Lung microvascular endothelial cell (primary cell): ENCODE measurements at places on chromosomes 3 and 15. TPM values are rescaled to one million over a fixed set of nuclear protein-coding genes. Genes with fewer than 3 reads are reported as not detected.
A peak's percentile ranks its signal among the peaks of the same experiment; 100 is the strongest.

Gene CFAP92
- total RNA-seq: 0.60 and 0.65 TPM in 2 replicates

Gene TMEM212
- not detected in 2 replicates for total RNA-seq

DNA sequence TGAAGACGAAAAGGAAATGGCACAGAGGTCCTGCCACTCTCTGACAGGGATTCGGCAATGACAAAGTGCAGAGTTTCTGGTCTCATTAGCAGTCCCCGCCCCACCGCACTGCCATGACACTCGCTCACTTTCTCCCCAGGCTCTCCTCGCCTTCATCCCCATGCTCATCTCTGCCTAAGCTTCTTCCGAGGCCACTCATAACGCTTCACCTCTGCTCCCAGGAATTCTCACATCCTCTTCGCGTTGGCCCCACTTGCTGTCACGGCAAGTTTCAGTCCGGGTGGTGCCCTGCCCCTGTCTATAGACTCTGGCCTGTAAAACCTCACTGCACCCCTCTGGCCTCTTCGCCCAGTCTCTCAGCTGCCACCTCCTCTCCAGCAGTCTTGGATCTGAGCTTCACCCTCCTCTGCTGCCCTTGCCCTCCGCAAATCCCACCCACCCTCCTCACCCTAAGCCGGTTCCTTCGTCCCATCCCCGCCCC is 654 bp downstream of the RUBCN start:
- peak; percentile 25 for DNase-seq

Gene HIGD2B
- total RNA-seq: under 0.01 TPM in 1 of 2 replicates, not detected in the other

Gene WWTR1
- 124 and 142 TPM in 2 replicates for total RNA-seq

- no peak for DNase-seq
These were observed 127.6 kb upstream of the MEF2A start for GRCh38 chr15:99438224-99438585.

GRCh38 chr15:59587085-59587826 is 24.3 kb upstream of the GCNT3 start:
- no peak for DNase-seq

Gene SENP5
- 25.3 and 38.9 TPM in 2 replicates for total RNA-seq

DNA sequence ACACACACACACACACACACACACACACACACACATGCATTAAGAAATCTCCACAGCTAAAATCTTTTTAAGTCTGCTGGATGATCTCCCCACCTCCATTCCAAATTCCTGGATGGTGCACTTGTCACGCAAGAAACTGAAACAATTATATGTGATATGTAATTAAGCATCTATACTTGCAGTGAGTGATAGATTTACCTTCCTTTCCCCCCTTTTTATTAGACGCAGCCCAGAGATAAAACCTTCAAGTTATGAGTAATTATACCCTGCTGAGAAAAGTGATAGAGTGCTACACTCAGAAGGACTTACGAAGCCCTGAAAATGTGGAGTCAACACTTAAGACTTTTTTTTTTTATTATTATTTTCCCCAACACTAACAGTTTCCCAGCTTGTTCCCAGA is 255.2 kb downstream of the LSAMP start:
- DNase-seq: no peak

- DNase-seq: no peak
These were observed 406.9 kb upstream of the TBL1XR1 start for GRCh38 chr3:177604181-177604580.

DNA sequence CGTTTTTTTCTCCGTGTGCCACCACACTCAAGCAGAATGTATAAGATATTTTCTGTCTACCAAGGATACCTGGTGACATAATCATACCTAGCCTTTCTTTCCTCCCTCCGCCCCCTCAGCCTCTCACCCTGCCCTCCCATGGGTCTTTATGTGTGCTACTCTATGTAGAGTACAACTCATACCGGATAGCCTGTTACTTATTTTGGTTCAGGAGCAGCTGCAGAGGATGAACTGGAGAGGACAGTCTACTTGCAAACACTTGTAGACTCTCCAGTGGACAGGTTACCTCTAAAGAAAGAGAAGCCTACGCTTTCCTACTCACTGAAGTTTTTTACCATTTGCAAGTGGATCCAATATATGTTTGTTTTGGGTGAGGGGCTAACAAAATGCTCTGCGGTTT is 345.9 kb upstream of the TPRG1 start:
- no peak for DNase-seq

DNA sequence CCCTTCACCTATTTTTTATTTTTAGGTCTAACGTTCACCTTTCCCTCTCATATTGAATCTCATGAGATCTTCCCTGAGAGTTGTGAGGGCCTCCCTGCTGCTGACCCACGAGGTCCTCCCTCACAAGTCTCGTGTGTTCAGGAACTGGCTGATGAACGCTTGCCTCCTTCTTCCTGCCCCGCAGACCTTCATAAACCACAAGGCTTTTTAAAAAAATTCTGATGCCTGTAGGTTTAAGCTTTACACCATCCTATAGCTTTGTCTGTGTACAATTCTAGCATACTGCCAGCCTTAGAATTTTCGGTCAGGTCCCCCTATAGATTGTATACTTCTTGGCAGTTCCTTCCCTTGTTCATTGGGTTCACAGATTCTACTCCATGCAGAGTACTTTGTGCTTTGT is 50.5 kb downstream of the CHST2 start:
- no peak for DNase-seq

DNA sequence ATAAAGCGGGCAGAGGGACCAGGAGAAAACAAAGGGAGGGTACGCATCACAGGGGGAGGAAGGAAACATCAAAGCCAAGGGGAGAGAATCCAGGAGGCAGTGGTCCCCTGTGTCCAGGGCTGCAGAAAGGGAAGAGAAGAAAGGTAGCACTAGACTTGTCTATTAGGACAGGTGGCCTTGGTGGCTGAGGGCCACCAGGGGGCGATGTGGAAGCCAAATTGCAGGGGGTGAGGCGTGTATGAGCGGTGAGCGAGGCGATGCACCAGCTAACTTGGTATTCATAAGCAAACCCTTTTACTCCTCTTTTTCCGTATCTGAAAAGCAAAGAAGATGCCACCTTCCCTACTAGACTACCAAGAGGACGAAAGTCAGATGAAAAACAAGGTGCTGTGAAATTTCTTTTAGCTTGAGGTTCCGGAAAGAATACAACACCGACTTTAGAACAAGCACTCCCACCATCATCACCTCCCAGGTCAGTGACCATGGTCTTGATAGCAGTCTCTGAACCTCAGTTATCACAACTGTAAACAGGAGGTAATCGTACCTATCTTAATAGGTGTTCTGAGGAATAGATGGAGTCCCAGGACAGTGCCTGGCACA is 654.4 kb upstream of the ADAMTS9 start:
- peak; percentile 67 for DNase-seq

DNA sequence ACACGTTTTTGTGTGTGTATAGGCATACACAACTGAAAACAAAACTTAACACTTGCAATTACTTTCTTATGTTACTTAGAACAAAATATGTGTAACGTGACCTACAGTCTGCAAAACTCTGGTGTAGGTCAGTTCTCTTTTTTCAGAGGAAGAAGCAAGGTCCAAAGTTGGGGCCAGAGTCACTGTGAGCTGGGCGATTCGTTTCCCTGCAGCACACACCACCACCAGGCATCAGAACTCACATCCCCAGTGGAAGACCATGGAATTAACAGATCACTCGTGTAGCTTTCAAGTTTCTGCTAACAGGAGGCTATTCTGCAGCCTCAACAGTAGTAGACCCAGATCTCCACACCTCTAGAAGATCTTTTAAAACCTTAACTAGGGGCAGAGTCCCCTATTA is 25.8 kb downstream of the ANP32A start:
- DNase-seq: peak; percentile 28

GRCh38 chr3:99808163-99808794 is 9.4 kb upstream of the CMSS1 start:
- DNase-seq: peak; percentile 85

DNA sequence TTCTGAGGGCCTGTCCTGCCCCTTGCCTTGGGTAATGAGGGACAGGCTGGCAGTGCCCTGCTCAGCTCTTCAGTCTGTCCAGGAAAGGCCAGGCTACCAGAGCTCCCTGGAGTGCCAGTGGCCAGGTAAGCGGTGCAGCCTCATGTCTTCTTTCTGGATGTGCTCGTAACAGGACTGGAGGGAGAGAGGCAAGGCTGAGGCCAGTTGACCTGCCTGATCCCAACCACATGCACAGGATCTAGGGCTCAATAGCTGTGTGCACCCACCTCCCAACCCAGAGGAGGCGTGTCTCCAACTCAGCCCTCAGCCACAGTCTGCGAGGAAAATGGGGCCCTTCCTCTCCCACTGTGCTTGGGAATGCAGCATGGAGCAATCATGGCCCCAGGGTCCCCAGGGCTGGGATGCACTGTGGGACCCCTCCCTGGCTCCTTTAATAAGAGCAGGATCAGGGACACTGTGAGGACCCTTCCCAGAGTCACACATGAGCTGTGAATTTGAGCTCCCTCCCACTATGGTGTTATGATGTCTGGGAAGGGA is 22.5 kb downstream of the ALS2CL start:
- no peak for DNase-seq

DNA sequence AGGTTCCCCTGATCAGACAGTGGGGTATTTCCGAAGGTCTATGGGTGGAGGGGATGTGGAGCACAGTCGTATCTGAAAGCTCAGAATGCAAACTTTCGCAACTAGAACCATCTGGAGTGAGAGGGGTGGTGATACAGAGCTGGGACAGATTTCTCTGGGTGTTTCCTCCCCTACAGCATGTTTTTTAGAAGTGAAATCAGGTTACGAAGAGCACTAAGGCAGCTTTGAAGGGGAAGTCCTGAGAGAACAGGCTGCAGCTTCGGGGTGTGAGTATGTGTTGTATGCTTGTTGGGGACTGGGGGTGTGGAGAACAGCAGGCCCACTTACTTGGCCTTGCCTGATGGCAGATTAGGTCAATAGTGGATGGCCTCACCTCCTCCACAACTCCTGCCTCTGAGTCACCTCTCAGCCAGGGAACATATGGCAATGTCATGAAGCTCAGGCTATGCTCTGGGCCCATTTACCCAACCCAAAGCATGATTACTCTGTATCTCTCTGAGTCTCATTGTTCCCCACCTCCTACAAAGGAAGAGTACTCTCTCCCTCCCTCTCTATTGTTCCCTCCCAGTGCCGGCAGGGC is 107.2 kb upstream of the RASGRP1 start:
- DNase-seq: no peak
